Stimulated activated CD8-positive, alpha-beta memory T cell treated with anti-CD3 and anti-CD28 coated beads, Interleukin-4, amount 100 ng/mL, for 1 hour (primary cell): ENCODE measurements at places on chromosomes 13 and 19.

DNA sequence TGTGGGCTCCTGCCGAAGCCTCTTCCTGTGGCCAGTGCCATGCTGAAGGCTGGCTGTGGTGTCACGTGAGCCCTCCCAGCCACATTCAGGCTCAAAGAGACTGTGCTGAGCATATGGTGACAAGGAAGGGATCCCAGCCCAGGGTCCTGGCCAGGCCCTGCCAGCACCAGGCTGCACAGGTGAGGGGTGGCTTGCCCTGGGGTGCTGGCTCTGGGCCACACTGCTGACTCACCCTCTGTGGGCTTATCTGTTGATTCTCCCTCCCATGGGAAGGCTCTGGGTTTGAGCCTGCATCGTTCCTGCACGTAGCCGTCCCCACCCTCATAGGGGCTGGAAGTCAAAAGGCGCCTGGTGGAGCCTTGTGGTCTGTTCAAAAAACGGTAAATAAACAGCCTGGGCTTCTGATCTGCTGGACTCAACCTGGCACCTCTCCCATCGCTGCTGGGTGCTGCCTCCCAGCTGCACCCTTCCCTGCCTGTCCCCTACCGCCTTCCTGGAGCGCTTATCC is 31.1 kb downstream of the DNM2 start:
- no peak for DNase-seq

- no peak for DNase-seq
These were observed 1239.8 kb upstream of the MIR17HG start for GRCh38 chr13:90107661-90108060.

DNA sequence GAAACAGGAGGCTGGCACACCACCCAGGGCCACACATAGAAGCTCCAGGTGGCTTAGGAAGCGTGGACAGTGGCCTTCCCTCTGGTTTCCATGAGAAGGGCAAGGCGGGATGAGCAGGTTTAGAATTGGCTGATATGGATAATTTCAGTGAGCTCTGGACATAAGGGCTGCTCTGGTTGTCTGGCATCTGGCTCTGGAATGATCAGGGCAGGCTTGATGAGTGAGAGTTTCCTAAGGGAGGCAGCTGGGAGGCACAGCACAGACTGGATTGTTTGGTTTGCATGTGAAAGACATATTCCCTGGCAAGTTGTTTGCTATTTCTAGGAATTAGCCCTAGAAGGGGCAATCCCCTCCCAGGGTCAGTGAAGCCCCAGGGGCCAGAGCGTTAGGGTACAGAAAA is 129.5 kb downstream of the ATP8A2 start:
- no peak for DNase-seq

- DNase-seq: no peak
These were observed 178.7 kb upstream of the PCDH9 start for GRCh38 chr13:67408798-67409197.

DNA sequence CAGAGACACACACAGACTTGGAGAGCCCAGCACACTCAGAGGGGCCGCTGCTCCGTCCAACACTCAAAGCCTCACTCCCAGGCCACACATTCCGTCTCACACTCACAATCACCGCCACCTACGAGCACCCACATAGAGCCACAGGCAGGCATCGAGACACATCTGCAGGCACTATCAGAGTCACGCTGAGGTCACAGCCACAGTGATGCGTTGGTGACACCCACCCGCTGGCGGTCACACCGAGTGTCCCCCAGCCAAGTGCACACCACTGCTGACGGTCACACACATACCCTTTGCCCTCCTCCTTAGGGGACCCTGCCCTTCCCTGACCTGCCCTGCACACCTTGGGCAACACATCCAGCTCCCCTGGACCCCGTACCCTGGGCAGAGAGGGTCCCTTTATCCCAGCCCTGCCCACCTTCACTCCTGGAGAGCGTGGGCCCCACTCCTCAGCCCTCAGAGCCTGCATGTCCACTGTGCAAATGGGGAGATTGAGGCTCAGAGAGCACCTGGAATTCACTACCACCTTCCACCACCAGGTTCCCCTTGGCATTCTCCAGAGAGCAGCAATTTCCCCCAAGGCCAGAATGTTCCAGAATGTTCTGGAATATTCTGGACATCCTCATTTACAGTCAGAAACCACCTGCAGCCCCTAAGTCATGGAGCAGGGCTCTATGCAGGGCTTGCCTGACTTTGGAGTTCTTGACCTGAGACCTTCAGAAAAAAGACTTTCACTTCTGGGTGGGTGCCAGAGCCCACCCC is 5.4 kb downstream of the FUT5 start:
- no peak for DNase-seq

GRCh38 chr13:41455725-41456419 is 1.5 kb upstream of the RGCC start:
- no peak for DNase-seq

GRCh38 chr13:45989607-45990006 is 62.9 kb downstream of the ZC3H13 start:
- DNase-seq: no peak

DNA sequence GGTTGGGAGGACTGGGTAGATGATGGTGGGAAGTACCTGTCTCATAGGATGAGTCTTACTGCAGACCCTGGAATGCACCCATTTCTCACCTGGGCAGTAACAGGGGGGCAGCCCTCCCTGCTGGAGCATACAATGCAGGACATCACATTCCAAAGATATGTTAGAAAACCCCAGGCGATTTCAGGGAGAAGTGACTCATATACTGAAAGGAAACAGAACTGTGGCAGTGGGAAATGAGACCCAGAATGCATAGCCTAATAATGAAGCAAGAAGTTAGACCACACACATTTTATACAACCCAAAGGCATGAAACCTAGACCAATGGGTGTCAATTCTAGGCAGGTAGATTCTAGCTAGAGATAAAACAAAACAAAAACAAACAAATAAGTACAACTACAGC is 402.7 kb downstream of the IRS2 start:
- no peak for DNase-seq

- DNase-seq: no peak
These were observed 5.2 kb upstream of the TM6SF2 start for GRCh38 chr19:19278315-19278714.

DNA sequence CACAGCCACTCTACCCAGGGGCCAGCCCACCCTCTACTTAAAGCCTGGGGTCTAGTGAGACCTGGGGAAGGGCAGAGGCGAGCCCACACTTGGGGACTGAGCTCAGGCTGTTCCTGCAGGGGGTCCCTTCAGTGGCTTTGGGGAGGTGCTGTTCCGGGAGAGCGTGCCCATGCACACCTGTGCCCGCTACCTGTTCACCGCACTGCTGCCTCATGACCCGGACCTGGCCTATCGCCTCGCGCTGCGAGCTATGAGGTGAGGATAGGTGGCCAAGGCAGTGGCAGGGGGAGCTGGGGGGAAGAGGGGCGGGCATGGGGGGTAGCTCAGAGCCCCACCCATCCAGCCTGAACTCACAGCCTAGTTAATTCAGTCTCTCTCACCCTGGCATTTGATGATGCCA is 24.0 kb downstream of the ZSWIM4 start:
- no peak for DNase-seq

- DNase-seq: no peak
These were observed 26.4 kb downstream of the SERTM1 start for GRCh38 chr13:36700170-36700569.

DNA sequence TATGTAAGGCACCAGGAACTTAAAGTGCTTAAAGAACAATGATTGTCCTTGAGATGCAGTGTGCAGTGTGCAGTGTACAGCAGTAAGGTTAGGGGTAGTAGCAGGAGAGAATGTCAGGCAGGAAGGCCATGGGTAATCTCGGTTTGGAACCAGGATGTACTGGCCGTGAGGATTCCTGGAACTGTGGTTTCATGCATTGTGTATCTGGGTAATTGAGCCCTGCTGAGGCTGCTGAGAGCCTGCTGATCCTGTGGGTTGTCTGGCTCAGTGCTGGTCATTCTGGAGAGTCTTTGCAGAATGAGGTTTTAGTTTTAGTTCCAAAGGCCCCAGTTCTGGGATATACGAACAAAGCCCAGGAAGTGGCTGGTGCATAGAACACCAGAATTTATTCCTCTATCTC is 71.0 kb downstream of the ZNF568 start:
- no peak for DNase-seq

DNA sequence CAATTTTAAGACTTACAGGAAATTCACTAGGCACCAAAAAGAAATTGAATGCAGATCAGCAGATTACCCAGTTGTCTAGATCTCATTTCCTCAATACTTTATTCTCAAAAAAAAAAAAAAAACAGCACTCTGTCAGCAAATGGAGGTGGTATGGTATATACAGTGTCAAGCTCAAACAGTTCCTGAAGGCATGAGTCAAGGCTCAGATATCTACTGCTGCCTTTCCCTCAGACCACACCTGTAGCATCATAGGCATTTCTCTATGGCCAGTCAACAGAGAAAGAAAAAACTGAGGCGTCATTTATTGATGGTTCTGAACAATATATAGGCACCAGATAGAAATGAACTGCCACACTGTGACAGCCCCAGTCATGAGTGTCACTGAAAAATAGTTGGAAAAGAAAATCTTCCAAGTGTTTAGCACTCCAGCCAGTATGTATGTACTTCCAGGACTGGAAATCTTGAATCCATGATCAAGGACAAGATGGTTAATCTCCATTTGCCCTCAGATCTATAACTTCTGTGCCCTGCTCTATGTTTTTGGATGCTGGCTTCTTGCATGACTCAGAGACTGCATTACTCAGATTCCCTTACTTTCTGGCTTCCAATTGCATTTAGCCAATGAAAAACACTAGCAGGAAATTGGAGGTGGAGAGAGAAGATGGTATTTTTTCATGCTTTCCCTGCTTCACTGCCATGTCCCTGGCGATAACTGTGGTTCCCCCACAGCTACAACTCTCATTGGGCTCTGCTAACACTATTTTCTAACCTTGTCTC is 8.4 kb upstream of the COG3 start:
- DNase-seq: no peak

- no peak for DNase-seq
These were observed 52.8 kb downstream of the AKAP11 start for GRCh38 chr13:42324704-42325103.

DNA sequence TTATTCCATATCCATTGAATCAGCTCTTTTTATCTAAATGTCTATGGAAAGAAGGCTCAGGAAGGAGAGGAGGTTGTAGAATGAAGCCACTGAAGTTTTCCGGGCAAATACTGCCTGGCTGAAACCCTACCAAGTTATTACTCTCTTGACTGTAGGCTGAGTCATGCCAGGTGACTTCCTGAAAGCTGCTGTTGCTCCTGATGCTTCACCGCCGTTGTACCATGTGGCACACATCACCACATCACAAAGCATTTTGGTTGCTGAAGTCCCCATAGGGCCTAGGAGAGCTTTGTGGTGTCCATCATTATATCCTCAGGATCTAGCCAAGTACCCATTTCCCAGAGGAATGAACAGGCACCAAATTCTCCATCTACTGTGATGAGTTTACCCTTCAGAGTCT is 11.1 kb upstream of the TDRD12 start:
- DNase-seq: peak; percentile 10
